ENCODE measurements at places on chromosomes 3 and 15. TPM values are rescaled to one million over a fixed set of nuclear protein-coding genes. Genes with fewer than 3 reads are reported as not detected.

Gene TRANK1
- total RNA-seq: 10.5 TPM

Gene SEMA3G
- 2.5 TPM for total RNA-seq

Gene HHATL
- 0.21 TPM for total RNA-seq

Gene KCNAB1
- 1.1 TPM for total RNA-seq

Gene LDHAL6B
- not detected for total RNA-seq

Gene BOC
- 6.6 TPM for total RNA-seq

Gene CADM2
- 21.3 TPM for total RNA-seq

Gene GPR62
- total RNA-seq: 0.46 TPM

Gene SENP7
- total RNA-seq: 9.6 TPM

Gene RUBCN
- 22.9 TPM for total RNA-seq

Gene SLC28A1
- 0.16 TPM for total RNA-seq

Gene LRRC2
- 4.0 TPM for total RNA-seq

Gene SCG3
- total RNA-seq: 31.5 TPM

Gene ZNF501
- 8.8 TPM for total RNA-seq

Gene GNAT1
- total RNA-seq: 0.13 TPM

Gene GALNT15
- total RNA-seq: 0.18 TPM

- DNase-seq: no peak
Measured at GRCh38 chr15:58748040-58748851, 1.3 kb downstream of the ADAM10 start.

- DNase-seq: peak; percentile 26
Measured at GRCh38 chr15:34514251-34514670, 69.2 kb downstream of the GOLGA8B start.

GRCh38 chr3:43688245-43688650 lies 2.5 kb upstream of the ABHD5 start:
- DNase-seq: no peak

- no peak for DNase-seq
Measured at GRCh38 chr3:18225709-18226108, 199.4 kb downstream of the SATB1 start.

GRCh38 chr15:65789759-65790425 lies 2.2 kb downstream of the DENND4A start:
- no peak for DNase-seq

GRCh38 chr3:60636846-60637245 lies 614.4 kb downstream of the FHIT start:
- DNase-seq: no peak

GRCh38 chr15:42405863-42406482 lies 46.7 kb downstream of the CAPN3 start:
- DNase-seq: no peak

DNA sequence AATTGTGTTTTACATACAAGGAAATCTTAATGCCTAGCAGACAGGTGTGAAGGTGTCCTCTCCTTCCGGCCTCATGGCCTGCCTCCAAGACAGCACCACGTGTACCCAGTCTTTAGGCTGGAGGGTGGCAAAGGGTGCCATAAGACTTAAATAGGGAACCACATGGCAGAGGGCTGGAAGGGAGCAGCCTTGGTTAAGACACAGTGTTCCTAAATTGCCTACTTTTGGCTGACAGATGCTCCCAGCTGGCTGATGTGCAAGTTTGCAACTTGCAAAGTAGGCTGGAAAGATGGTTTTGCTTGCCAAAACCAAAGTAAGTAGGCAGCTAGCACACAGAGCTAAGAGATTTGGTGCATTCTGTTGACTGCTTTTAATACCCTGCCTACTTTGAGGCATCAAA lies 45.2 kb downstream of the CCNB2 start:
- no peak for DNase-seq

GRCh38 chr15:27985099-27985498 lies 114.0 kb downstream of the OCA2 start:
- no peak for DNase-seq

DNA sequence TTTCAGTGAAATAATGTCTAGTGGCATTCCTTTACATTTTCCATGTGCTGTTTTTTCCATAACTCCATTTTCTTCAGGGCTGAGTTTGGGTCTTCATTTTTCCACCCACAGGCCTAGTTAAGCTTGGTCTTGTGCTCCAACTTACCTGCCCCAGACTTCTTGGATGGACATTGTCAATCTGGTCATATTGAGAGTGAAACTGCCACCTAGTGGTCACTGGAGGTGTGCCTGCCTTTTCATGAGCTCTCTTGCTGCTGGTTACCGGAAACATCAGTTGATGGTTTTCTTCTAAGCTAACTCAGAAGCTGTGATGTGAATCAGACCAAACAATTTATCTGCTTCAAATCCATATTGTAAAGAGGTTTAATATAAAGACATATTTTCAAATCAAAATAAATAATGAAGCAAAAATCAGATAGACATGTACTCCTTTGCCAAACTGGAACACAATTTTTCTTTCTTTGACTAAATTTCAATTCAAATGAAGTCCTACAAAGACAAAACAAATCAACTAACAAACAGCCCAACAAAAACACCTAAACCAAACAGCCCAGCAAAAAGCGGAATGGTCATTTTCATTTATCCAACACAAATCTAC lies 135.1 kb upstream of the RASGRP1 start:
- DNase-seq: peak; percentile 67

- DNase-seq: no peak
Measured at GRCh38 chr15:28901587-28901980, 15.8 kb downstream of the APBA2 start.

GRCh38 chr15:34102175-34102925 lies 467 bp downstream of the PGBD4 start:
- DNase-seq: no peak

- DNase-seq: no peak
Measured at GRCh38 chr3:141575879-141576743, 89.3 kb downstream of the RASA2 start.

DNA sequence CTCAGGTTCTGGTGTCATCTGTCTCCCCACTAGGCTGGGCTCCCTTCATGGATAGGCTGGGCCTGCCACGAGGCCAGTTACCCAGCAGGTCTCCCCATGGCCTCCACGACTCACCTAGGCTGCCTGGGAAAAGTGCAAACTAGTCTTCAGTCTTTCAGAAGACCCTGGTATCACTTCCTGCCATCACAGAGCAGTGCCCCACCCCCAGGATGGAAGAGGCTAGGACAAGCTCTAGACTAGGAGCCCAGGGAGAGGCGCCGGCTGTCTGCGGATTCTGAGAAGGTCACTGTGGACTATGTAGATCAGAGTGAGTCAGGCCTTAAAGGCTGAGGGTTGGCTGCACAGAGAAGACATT lies 63.7 kb downstream of the CORO2B start:
- no peak for DNase-seq

- no peak for DNase-seq
Measured at GRCh38 chr3:191246630-191247029, 47.6 kb downstream of the OSTN start.

- DNase-seq: no peak
Measured at GRCh38 chr15:94064676-94065313, 166.6 kb upstream of the MCTP2 start.

Measured in WTC11 (cell line).